Hematopoietic multipotent progenitor cell (in vitro differentiated cells): ENCODE measurements at places on chromosomes 2 and 18. TPM values are rescaled to one million over a fixed set of nuclear protein-coding genes. Genes with fewer than 3 reads are reported as not detected.

The CD302 gene
- total RNA-seq: 16.4 TPM

The GAREM2 gene
- total RNA-seq: 0.54 TPM

The C2orf66 gene
- total RNA-seq: 0.27 TPM

- no peak for DNase-seq
Measured at GRCh38 chr2:175282300-175282699, 100.8 kb upstream of the ATP5MC3 start.

DNA sequence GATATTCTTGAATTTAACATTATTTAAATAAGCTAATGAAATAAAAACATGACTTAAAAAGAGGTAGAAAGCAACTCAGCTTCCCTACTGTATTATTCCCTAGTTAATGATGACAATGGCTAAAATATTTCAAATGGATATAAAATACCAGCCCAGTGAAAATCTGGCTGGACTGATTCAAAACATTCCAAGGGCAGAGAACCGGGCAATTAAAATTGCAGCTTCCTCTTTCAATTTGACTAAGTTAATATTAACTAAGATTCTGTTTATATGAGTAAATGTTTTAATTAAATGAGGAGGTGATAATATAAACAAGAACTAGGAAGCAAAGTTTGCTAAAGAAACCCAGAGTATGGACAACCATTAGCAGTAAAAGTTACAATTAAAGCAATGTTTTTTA is 65.6 kb downstream of the RAPH1 start:
- no peak for DNase-seq

GRCh38 chr2:1708476-1709334 is 35.6 kb downstream of the PXDN start:
- DNase-seq: no peak

DNA sequence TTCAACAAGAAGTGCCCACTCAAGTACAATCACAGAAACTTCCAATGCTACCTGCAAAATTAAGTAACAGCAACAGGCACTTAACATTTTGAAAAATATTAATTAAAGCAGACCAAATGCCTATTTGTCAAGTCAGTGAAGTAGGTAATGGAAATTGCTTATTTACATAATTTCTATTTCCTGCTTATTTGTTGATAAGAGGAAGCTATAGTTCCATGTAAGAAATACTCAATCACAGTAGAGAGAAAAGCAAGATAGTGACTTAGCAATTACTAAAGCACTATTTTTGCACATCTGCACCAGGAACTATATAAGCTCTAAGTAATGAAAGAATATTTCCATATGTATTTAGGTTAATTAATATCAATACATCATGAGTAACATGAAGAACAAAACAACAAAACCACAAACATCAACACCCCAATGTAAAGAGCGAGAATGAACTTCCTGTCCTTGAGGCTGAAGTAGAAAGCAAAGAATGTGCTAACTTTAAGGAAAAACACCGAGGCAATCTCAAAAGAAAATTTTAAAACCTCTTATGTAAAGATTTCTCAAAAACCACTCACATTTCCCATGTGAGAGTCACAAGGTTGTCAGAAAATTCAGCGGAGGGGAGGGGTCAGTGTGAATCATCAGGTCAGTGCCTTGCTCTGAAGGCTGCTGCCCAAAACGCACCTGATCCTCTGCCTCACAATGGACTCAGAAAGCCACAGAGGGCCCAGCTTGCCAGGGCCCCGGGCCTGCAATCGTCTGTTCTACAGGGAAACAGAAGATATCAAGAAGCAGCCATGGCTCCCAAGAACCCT is 12.5 kb downstream of the NPC1 start:
- DNase-seq: no peak

GRCh38 chr2:75130171-75130570 is 69.1 kb downstream of the TACR1 start:
- peak; percentile 55 for DNase-seq

- no peak for DNase-seq
Measured at GRCh38 chr2:105754994-105755393, 10.3 kb downstream of the NCK2 start.

GRCh38 chr2:1674766-1675397 is 69.4 kb downstream of the PXDN start:
- DNase-seq: no peak
